ENCODE measurements at places on chromosomes 3 and 15.

DNA sequence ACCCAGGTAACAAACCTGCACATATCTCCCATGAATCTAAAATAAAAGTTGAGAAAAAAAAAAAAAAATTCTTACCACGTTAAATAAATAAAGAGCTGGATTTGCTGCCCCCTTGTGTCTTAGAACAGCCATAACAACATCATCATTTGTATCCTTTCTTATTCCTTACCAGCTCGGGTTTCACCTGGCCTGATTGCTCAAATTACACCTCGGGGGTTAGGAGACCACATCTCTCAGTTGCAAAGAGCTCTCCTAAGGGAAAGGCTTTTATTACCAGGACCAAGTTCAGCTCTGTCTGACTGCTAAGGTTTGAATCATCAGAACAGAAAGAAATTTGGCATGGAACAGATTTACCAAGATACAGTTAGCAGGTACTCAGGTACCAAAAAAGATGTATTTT lies 25.8 kb upstream of the RPL39L start:
- peak; percentile 25 for DNase-seq

- DNase-seq: no peak
Observed at GRCh38 chr3:152335273-152335672, 66.5 kb downstream of the MBNL1 start.

DNA sequence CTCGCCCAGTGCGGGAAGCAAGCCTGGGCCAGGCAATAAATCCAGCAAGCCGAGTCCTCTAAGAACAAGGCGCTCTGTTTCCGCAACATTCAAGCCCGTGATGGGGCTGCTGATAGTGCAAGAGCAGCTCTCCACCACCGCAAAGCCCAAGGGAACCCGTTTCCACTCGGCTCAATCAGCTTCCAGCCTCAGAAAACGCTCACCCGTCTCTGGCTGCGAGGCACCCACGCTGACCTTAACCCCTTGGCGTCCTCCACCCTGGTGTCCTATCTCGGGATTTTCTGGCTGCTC lies 17.8 kb downstream of the SPATA12 start:
- DNase-seq: peak; percentile 2

- DNase-seq: no peak
Observed at GRCh38 chr3:54988838-54989630, 61.2 kb upstream of the LRTM1 start.

GRCh38 chr3:58661836-58662420 lies 4.6 kb downstream of the FAM3D start:
- DNase-seq: no peak

DNA sequence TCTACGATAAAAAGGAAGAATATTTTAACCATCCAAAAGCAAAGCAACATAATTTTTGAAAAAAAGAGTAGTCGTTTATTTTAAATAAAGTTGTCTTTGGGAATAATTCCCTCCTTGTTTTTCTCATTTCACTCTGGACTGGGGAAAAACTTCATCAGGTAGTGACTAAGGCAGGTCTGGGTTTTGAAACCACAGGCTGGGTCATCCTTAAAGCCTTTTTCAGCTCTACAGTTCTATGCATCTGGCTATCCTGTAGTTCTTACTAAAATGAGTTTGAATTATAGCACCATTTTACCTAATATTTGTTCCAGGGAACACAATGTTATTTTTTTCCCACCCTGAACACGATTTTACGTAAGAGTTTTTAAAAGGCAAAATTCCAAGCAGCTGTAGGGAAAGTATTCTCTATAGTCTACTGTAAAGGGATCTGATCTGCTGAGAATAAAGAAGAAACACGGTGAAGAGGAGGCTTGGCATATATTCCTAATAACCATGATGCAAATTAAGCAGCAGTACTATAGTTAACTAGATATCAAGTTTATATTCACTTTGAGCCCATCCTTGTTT lies 107.7 kb downstream of the OSBPL10 start:
- no peak for DNase-seq

- DNase-seq: no peak
Observed at GRCh38 chr15:43211224-43211735, 9.5 kb downstream of the EPB42 start.

DNA sequence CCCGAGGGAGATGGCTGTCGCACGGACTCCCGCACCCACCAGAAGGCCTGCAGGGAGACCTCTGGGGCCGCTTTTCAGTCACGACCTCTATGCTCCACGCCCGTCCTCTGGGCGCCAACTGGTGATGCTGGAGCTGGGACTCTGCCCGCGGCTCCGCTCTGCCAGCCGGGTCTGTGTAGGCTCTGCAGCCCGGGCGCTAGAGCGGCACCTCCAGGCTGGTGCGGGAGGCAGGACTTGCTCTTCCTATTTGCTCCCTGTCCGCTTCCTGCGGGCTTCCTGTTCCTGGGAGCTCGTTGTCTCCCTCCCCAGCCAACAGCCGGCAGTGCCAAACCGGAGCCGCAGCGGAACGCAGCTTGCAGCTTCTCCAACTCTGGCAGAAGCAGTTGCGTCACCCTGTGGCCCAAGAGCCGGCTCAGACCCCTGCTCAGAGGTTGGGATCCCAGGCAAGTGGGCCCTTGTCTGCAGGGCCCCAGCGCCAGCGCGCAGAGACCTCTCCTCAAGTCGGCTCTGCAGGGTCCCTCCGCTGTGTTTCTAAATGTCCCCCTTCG lies 285.9 kb downstream of the XXYLT1 start:
- DNase-seq: no peak

GRCh38 chr3:141243271-141243707 lies 11.7 kb downstream of the PXYLP1 start:
- DNase-seq: peak; percentile 28

DNA sequence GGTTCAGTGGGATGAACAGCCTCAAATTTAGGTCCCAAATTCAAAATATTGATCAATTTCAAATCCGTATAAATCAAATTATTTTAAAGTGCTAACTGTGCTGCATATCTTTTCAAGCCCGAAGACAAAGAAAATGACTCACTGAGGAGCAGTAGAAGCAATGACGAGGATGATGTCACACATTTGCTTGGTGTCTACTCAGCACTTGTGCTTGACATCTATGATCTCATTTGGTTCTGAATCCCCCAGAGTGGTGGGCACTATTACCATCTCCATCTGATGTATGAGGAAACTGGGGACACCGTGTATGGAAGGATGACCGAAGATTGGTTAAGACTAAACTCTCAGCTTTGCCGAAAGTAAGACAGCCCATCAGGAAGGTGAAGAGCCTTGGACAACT lies 136.5 kb upstream of the CHRNA7 start:
- no peak for DNase-seq

GRCh38 chr3:12545473-12545791 lies at the start of gene MKRN2OS:
Gene MKRN2OS, minus strand, starts transcription at chr3:12545499. Its CDS starts 35 bp downstream, at chr3:12545464.
- no peak for DNase-seq

DNA sequence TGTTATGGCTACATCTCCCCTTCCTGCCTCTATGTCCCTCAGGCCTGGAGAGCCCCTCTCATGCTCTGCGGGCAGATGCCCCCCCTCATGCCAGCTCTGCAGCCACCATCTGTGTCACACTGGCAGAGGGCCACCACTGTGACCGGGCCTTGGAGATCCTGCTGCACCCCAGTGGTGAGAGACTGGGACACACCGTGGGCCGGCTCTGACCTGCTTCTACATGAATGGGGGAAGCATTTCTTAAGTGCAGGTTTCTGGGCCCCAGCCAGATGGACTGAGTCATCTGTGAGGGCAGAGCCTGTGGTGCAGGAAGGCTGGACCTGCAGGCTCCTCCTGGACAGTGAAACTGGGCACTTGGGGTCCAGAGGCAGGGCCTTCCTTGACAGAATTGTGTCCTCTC lies 4.8 kb downstream of the VWA5B2 start:
- DNase-seq: no peak

GRCh38 chr3:4071481-4072184 lies 231.5 kb upstream of the SETMAR start:
- no peak for DNase-seq

GRCh38 chr15:41259546-41260189 lies 28.6 kb downstream of the CHP1 start:
- no peak for DNase-seq

DNA sequence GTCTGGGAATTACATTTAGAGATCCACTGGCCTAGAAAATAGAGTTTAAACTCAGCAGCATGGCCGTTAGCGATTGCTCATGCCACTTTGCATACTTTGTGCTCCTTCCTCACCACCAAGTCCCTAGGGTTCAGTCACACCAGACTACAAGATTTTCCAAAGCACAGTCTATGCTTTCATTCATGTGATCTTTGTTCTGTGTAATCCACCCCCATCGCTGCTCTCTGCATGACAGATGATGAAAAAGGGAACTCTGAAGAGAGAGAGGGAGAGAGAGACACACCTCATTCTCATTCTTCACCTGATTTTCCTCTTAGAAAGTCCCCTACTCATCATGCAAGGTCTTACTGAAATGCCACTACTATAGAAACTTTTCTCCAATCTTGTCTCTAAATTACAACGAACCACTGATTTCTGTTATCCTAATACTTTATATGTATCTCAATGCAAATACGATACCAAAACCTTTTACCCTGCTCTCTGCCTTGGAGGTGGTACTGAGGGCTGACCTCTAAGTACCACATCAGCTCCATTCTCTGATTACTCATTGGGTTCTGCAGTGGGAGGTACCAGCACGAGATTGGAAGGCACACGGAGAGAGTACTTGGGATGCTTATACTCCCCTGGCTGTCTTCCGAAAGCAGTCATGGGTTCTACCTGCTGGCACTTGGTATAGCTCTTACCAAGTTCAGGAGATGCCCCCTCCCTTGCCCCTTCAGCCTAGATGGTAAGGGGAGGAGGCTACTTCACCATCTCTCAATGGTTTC lies 1.1 kb upstream of the PARP15 start:
- DNase-seq: no peak

GRCh38 chr3:171890398-171890797 lies 47.2 kb downstream of the TMEM212 start:
- DNase-seq: no peak

GRCh38 chr3:192033246-192033645 lies 572.3 kb downstream of the PYDC2 start:
- DNase-seq: no peak

GRCh38 chr3:101148001-101148400 lies 154.8 kb upstream of the ABI3BP start:
- DNase-seq: no peak

DNA sequence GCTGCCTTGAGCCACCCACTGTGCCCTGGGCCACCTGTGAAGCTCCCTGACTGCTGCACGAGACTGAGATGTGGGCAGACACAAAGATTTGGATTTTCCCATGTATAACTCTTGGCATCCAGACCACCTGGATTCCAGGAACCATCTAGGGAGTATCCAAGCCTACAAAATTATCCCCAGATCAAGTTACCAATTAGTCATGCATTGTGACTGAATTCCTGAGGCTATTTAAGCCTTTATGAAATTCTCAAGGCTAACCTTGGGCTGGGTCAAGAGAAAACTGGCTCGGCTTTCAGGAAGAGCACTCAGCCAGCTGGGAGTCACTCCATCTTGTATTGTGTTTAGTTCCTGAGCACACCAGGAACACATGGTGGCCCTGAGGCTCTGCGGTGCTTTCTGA lies 13.3 kb upstream of the ATP13A5 start:
- DNase-seq: no peak

GRCh38 chr3:10192953-10193691 lies 28.4 kb downstream of the IRAK2 start:
- DNase-seq: peak; percentile 33

DNA sequence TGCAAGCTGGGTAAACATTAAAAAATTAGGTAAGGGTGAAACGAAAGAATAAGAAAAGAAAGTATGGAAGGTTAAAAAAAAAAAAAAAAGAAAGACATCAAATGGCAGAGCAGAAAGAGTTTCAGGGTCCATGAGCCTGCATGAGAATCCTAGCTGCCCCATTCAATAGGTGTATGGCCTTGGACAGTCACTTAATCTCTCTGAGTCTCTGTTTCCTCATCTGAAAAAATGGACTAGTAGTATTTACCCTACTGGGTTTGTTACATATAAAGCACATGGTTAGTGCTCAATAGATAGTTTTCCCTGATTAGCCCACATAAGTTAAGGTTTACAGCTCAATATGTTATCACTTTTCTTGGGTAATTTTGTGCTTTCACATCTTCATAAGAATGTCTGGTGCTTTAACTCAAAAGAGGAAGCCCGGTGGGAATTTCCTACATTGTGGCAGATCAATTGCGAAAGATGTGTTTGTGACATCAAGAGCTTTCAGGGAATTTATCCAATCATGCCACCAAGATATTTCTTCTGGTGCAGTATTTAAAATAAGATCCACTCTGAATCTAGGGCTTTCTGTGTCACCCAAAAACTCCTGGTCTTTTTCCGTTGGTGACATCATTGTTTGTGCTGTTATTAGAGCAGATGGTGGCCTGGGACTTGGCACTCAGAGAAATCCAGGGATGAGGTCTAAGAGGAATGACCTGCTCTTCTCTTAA lies 57.2 kb upstream of the UBE2E1 start:
- no peak for DNase-seq

DNA sequence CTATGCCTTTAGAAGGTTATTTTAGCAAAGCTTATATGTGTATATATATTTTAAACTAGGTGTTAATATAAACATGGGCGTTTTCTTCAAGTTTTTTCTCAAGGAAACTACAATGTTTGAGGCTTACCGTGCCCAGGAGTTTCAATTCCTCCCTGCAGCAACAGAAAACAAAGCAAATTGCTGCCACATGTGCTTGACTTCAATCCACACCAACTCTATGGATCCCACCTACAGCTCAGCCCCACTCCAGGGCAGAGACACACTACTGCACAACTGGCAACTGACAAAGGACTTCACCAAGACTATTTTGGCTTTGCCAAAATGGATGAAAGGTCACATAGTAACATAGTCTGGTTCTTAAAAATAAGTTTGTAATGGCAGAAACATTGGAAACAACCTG lies 346.6 kb downstream of the ERC2 start:
- no peak for DNase-seq

Data from stimulated activated CD4-positive, alpha-beta T cell treated with anti-CD3 and anti-CD28 coated beads, Interleukin-1b, Interleukin-23, amount 100 ng/mL, for 4 hours (primary cell).